ENCODE measurements at places on chromosomes 5 and 9.

GRCh38 chr5:127243011-127243410 is 47.6 kb upstream of the MEGF10 start:
- no peak for DNase-seq

DNA sequence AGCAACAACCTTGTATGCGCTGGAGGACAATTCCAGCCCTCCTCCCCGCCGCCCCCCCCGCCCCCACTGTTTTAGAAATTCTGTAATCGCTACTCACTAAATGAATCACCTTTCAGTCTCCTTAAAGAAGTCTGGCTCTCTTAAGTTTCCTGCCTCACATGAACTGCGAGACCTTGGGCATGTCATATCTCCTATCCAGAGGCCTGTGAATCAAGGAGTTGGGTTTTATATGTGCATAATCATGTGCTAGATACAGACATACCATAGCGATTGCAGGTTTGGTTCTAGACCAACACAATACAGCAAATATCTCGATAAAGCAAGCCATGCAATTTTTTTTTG is 337 bp upstream of the DMAC1 start:
- DNase-seq, result no peak

DNA sequence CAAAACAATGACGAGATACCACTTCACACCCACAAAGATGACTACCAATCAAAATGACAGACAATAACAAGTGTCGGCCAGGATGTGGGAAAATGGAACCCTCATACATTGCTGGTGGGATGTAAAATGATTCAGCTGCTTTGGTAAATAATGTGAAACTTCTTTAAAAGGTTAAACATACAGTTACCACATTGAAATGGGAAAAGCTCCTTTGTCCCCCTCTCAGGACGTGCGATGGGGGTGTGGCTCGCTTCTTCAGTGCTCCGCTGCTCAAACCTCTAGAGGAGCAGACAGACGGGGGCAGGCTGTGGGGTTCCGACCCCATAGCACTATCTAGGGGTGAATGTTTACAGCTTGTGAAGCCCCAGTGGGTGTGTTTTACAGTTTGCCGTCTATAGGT is 8.0 kb upstream of the PLPP6 start:
- no peak for DNase-seq

DNA sequence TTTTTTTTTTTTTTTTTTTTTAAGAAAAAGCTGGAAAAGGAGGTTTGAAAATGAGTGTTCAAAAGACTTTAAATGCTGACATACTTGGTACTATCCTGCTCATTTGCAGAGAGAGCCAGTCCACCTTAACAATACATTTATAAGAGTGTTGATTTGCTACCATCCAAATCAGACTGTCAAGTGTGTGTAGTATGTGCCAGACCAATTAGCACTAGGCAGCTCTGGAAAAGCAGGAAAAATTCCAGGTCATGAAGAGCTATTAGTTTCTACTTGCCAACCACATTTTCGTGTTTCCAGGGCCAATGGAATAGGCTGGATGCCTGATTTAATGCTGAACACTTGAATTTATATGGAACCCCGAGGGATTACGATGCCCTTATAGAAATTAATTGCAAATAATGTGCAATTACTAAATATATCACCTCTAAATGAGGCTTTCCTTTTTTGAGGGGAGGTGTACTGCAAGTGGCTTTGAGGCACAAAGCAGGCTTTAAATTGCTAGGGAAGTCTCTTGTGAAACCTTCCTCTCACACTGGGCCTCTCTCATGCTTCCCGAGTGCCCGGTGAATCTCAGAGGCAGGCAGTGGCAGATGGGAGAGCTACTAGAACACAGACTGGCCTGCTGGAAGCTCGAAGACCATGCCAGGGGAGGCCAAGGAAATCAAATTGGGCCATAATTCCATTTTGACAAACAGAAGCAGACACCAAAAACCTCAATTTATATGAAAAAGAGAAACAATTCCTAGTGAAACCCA is 178.7 kb downstream of the PPP2R2B start:
- no peak for DNase-seq

GRCh38 chr5:68330574-68330973 is 115.0 kb downstream of the PIK3R1 start:
- no peak for DNase-seq

DNA sequence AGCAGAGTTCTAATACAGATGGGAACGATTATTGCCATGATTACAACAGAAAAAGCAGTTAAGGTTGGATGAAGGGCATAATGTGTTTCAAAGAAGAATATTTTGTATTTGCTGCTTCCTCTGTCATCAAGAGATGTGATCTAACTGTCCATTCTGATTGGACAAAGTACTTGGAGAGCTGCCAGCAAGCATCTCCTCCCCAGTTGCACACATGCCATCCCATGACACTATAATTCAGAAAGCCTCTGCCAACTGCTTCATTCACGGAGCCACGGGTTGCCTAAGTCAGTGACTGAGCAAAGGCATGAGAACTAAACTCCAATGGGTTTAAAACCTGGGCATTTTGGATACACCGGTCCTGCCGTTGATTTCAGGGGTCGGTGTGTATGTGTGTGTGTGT is 253.8 kb downstream of the CRB2 start:
- no peak for DNase-seq

- DNase-seq, result no peak
These were observed 26.7 kb upstream of the FCN1 start for GRCh38 chr9:134944351-134944802.

- DNase-seq, result no peak
These were observed 372.6 kb upstream of the MPDZ start for GRCh38 chr9:13651969-13652663.

GRCh38 chr5:104708027-104708426 is 1145.4 kb upstream of the NUDT12 start:
- no peak for DNase-seq

DNA sequence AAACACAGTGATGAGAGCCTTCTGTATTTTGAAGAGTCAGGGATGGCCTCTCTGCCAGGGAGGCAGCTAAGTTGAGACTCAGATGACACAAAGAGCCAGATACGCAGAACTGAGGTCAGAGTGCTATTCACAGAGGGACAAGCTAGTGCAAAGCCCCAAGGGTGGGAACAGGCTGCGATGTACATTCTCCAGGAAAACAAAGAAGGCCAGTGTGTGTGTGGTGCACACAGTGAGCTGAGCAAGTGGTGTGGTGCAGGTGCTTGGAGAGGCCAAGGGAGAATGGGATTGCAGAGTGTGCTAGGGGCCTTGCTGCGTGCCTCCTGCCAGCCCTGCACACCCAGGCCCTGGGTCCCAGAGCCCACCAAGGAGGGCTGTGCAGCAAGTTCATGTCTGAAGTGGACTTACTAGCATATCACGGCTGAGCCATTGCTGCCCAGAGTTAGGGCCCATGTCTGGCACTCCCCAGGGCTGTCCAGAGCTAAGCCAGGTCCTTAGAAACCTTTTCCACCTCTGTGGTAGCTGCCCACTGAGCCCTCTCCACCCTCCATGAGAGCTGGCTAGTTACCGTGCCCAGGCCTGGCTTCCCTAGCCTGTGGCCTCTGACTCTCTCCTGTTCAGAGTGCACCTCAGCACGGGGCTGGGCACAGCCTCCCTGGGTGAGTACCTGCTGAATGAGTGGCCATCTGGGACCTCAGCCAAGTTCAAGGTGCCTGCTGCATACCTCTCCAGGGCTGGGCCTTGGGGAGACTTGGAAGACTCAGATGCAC is 9.3 kb downstream of the SLC25A48 start:
- DNase-seq, result no peak

DNA sequence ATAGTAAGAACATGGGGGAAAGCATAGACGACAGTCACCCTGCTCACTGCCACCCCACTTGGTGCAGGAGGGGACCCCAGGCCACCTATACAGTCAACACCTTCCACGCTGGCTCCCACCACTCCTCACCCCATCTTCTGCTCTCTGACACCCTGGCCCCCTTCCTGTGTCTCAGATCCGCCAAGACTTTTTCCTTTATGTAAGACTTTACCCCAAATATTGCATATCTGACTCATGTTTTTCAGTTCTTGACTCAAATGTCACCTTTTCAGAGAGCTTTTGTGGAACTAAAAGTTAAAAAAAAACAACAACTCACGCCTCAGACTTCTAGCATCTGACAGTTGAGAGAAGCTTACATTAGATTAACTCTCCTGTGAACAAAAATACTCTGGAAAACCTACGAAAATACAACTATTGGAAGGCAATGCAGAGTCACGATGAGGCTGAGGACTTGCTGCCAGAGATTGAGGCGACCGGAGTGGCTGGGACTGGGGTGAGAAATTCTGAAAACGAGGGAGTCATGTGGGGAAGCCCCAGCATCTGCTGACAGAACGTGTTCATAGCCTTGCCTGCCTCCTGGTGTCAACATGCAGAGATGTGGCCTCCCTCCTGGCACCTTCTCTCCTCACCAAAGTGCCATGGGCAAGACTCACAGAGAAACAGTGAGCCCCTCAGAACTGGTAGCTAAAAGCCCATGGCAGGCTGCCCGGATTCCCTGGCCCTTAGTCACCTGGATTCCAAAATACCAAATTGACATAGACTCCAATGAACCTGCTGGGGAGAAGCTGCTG is 22.4 kb upstream of the FCN2 start:
- DNase-seq, result no peak

GRCh38 chr5:27748847-27749246 is 710.5 kb upstream of the CDH9 start:
- no peak for DNase-seq

DNA sequence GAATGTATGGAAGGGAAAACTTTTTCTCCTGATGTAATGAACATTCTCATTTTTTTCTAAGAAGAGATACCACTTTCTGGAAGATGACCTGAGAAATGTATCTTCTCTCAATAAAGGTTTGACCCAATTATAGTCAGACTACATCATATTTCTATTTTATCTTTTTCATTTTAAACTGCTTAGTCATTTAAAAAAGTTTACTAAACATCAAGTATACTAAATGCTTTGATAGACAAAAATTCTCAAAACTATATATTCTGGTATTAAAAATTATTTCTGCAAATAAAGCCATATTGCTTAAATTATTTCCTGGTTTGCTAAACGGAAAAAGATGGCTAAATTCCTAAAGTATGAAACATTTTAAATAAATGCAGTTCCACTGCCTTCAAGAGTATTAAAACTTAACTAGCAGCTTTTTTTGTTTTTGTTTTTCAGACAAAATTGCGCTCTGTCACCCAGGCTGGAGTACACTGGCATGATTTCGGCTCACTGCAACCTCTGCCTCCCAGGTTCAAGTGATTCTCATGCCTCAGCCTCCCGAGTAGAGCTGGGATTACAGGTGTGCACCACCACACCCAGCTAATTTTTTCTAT is 37.1 kb downstream of the FBXW11 start:
- DNase-seq, result no peak

DNA sequence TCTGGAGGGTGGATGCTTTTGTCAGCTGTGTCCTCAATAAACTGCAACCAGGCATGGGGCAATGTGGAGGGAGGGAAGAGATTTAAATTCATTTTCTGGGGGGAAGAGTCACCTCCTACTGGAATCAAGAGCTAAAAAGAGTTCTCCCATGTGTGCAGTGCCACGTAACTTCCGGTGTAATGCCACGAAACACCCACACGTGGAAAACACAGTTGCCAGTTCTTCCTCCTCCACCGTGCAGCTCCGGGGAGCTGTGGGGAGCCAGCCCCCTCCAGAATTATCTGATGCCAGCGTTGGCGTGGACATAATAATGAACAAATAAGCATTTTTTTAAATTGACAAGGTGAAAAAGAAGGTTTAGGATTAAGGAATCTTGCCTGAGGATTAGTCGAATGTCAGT is 32.1 kb upstream of the MED10 start:
- no peak for DNase-seq

GRCh38 chr9:32468740-32469139 is 57.3 kb downstream of the RIGI start:
- no peak for DNase-seq

DNA sequence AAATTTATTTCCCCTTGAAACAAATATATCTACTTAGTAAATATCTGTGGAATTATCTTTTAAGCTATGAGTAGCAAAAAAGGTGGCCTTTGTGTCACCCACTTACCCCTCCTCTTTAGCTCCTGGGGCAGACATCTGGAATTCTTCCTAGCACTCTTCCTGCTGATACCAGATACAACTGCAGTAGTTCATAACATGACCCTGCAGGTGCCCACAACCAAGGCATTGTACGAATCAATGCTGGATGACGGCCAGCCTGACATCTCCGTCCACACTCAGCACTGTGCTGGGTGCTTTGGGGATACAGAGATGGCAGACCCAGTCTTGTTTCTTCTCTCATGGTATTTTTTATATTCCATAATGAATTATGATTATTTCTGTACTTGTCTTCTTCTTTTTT is 152.3 kb downstream of the GOLPH3 start:
- DNase-seq, result no peak

DNA sequence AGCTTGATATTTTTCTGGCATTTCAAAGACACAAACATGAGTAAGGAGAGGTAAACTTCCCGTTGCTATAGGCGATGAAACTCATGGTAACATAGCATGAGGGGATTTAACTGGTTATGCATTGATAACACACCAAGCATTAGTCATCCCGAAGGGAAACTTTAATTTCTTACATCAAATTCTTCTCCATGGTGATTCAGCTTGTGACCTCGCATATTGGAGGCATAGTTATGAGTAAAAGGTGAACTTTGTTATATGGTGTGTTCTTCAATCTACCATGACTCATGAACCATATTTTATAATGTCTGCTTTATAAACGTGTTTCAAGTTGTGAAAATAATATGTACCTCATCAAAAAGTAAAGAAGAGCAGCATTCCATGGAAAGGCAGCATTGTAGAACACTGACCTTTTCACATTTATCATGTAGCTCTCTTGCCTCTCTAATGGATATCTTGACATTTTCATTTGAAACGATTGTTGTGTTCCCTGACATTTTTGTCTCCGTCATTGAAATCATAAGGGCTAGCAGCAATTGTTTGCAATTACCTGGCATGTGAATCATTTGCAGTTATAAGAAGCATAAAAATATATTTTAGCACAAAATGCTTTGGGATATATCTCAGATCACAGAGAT is 491.8 kb downstream of the ANXA1 start:
- no peak for DNase-seq

DNA sequence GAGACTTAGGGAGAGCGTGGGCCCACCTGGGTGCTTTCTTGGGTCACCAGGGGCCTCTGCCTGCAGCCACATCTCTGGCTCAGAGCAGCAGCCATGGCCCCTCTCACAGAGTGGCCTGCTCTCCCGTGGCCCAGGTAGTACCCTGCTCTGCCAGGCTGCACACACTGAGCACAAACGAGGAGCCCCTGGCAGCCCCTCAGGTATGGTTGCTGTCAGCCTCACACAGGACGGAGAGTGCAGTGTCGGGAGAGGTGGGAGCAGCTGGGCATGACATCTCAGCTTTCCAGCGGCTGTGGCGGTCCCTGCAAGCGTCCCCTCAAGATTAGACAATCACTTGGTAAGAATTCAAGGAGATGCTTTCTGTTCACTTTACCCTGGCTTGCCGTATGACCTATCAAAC is 137.0 kb upstream of the IRX4 start:
- no peak for DNase-seq

DNA sequence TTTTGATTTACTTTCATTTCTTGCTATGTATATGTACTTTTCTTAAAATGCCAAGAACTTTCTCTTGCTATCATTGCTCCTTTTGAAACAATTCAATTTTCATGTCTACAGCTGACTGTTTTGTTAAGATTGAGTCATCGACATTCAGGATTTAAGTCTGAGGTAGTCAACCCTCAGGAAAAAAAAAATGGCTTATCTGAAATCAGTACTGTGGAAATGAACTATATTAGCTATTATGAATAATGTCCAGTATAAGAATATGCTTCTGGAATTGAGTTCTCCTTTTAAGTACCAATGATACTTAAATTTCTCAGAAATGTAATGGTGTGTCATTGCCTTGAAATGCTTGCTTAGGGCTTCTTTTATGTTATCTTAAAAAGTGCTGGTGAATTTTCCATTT is 37.9 kb downstream of the TNFAIP8 start:
- no peak for DNase-seq

All from activated T-helper 1 cell treated with anti-CD3 and anti-CD28 coated beads, Interleukin-2, amount 50 U/mL, for 16 hours (primary cell).